ENCODE measurements at places on chromosomes 3 and 15.

DNA sequence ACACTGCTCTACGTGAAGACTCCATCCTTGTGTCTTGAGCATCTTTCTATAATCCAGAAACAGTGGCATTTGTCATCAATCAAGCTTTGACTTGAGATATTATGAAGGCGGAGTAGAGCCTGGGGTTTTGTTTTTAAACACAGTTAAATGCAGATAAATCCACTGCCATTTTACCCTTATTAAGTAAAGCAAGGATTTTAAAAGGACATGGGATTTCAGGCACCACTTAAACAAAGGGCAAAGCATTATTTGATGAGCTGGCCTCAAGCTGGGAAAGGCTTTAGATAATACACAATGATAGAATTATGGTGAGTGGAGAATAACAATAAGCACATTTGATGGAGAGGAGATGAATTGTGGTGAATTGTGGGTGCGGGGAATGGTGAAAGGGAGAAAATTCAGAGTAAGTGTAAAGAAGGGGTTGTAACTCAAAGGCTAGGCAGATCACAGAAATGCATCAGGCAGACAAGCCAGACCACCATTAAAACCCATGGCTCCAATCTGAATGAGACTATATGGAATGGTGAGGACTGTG lies 54.9 kb upstream of the GLCE start:
- DNase-seq = no peak

- peak; percentile 87 for DNase-seq
These were observed 43.8 kb upstream of the RPL35A start for GRCh38 chr3:197906023-197906849.

- no peak for DNase-seq
These were observed 31.9 kb downstream of the NCK1 start for GRCh38 chr3:136893848-136894443.

DNA sequence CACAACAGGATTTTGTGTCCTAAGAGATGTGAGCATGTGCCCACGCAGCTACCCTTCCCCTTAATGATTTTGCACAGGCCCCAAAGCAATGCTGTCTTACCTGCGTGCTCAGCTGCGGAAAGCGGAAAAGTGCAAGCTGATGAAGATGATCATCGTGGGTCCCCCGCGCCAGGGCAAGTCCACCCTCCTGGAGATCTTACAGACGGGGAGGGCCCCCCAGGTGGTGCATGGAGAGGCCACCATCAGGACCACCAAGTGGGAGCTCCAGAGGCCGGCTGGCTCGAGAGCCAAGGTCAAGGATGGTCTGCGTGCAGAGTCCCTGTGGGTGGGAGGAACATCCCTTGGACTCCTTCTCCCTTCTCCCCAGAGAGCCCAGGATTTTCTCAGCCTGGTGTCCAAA lies 103.1 kb downstream of the LRRK1 start:
- no peak for DNase-seq

DNA sequence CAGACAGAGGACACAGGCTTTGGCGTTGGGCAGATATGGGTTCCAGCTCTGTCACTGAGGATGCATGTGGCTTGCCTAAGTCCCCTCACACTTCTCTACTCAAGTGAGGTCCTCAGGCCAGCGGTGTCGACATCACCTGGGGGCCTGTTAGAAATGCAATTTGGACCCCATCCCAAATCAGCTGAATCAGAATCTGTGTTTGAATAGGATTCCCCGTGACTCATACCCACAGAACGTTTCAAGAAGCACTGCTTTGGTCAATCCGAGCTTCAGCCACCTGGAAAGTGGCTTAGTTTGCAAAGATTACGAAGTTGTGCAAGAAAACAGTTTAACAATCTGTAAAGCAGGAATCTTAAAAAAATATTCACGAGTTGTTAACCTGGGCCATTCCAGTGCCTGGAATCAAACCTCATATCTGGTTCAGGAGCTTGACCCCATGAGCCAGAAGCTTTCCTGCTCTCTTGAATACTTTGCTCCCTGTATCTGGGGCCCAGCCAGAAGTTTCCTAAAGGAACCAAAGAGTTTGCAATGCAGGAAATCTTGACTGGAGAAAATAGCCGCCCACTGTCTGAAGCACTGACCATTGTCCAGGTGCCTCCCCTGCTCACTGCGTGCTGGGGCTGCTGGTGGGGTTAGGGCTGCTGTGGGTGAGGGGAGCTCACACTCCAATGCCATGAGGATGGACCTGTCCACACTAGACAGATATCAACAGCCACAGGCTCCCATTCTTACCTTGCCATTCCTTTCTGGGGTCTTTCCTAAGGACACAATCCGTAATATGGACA lies 208.5 kb upstream of the LINGO1 start:
- DNase-seq = no peak

GRCh38 chr15:76158226-76158625 lies 98.4 kb downstream of the TMEM266 start:
- no peak for DNase-seq

DNA sequence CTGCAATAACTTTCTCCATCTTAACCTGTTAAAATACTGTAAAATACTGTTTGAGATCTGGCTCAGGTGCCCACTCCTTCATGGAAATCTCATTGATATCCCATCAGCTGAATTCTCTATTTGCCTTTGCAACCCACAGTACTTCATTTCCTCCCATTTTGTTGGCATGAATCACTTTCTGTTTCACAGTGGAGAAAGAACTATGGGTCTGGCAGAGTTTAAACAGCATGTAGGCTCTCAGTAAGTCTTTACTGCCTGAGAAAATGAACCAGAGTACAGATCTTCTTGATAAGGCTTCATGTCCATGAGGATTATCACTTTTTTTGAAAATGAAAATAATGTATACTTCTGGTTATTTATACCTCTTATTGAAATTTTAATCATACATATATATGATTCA lies 245.9 kb downstream of the NAALADL2 start:
- no peak for DNase-seq

DNA sequence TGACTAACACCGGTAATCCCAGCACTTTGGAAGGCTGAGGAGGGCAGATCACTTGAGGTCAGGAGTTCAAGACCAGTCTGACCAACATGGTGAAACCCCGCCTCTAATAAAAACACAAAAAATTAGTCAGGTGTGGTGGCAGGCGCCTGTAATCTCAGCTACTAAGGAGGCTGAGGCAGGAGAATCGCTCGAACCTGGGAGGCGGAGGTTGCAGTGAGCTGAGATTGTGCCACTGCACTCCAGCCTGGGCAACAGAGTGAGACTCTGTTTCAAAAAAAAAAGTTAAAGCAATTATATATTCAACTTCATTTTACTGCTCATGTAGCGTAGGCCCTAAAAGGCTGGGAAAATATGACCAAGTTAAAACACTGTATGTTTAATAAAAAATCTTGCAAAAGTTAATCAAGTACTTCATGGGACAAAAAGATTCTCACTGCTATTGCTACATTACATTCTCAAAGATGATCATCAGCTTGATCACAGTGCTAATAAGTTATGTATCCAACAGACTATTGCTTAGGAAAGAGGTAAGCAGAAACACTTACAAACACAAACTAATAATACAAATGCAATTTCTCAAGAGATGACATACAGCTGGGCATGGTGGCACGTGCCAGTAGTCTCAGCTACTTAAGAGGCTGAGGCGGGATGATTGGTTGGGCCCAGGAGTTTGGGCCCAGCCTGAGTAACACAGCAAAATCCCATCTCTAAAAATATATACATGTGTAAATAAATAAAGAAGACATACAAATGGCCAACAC lies 2.7 kb downstream of the COPS2 start:
- no peak for DNase-seq

- no peak for DNase-seq
These were observed 5.4 kb upstream of the THSD4 start for GRCh38 chr15:71109905-71110304.

- DNase-seq = no peak
These were observed 14.8 kb downstream of the UBP1 start for GRCh38 chr3:33425453-33425852.

DNA sequence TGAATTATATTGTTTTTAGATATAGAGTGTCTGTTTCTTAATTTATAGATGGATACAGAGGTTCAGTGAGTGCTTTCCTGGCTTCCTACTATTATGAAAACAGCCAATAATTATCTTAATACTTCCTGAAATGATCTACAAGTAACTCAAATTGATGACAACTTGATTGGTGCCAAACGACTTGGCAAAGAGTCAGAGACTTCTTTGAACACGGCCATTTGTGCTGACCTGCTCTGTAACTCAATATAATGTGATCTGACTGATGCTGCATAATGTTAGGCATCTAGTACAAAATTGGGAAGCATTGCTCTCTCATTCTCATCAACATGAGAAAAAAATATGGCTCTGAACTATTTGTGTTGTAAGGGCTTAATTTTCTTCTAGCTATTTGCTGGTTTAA lies 193.9 kb downstream of the DIPK2A start:
- no peak for DNase-seq

DNA sequence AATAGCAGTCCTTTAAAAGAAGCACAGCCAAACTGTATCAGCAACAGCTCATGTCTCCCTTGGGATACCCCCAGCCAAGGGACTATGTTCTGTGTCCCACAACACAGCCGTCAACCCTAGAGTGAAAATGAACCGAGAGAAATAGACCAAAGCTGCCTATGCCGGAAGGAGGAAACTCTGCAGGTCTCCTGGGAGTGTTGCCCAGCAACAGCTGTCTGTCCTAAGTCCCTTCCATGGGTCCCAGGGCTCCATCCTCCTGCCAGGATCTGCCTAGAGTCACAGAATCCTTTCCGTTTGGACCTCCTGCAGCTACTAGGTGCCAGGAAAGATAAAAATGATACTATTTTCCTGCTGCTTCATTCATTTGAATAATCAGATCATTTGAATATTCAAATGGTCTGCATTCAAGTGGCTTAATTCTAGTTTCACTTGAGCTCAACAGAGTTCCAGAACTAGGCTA lies 53.1 kb downstream of the TRANK1 start:
- DNase-seq = no peak

GRCh38 chr15:71352125-71352524 lies 236.9 kb downstream of the THSD4 start:
- no peak for DNase-seq

DNA sequence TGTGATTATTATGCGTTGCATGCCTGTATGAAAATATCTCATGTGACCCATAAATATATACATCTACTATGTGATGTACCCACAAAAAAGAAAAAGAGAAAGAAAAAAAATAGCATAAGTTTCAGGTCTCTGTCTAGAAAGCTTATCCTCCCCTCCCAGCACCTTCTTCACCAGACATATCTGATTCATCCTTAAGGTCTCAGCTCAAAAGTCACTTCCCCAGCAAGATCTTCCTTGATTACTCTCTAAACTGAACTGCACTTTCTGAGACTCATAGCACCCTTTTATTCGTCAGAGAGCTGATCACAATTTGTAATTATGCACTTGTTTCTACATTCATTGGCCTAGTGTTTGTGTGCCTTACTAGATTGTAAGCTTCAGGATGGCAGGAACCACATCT lies 11.1 kb upstream of the PTPN9 start:
- DNase-seq = no peak

DNA sequence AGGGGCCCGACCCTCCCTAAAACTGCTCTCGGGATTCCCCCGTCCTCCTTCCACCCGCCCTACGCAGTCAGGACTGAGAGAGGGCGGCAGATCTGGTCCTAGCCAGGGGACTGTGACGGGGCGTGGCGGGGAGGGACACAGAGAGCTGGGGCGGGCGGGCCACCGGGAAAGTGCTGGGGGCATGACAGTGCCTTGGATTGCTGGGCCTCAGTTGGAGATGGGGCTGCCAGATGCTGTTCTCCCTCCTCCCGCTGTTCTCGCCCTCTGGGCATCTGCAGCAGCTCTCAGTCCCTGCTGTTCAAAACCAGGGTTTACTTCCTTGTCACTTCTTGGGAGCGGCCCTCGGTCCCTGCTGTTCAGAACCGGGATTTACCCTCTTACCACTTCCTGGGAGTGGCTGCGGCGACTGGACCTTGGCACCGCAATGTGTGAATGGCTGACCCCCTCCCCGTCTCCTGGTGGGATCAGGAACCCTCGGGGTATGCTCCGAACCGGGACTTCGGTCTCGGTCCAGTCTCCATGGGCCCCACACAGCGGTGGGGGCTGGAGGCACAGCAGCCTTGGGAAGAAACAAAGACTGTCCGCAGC lies 1.8 kb upstream of the RPP25 start:
- no peak for DNase-seq

- no peak for DNase-seq
These were observed 1.2 kb downstream of the TGM4 start for GRCh38 chr3:44875596-44875995.

DNA sequence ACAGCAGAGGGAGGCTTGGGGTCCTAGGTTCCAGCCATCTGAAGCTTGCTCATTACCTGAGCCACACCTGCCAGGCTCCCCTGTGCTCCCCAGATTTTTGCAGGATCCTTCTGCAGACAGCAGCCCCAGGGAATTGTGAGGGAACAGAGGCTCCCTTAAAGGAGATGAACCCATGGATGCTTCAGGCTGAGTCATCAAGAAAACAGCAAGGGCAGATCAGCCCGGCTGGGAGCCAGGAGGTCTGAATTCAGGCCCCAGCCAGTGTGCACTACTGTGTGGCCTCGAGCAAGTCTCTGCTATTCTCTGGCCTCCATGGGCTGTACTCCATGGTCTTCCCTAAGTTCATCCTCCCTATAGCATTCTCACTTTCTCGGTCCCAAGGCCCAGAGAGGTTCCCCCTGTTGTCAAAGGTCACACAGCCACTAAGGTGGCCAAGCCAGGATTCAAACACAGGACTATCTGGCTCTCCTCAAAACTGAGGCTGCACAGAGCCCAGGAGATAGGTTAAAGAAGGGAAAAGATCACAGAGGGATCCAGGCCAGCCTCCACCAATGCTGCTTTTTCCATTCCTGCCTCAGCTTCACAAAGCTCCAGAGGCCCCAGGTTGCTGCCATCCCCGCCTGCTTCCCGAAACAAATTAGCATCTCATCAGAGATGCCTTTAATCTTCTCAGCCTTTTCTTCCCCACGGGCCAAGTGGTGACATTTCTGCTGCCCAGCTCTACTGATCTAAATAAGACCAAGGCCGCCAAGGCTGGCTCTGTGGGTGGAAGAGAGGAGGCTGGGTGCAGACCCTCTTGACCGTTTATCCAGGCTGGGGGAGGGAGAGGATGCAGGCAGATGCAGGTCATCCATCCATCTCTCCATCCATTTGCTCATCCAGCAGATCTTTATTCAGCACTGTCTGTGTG lies 21.2 kb upstream of the GRIP2 start:
- no peak for DNase-seq

DNA sequence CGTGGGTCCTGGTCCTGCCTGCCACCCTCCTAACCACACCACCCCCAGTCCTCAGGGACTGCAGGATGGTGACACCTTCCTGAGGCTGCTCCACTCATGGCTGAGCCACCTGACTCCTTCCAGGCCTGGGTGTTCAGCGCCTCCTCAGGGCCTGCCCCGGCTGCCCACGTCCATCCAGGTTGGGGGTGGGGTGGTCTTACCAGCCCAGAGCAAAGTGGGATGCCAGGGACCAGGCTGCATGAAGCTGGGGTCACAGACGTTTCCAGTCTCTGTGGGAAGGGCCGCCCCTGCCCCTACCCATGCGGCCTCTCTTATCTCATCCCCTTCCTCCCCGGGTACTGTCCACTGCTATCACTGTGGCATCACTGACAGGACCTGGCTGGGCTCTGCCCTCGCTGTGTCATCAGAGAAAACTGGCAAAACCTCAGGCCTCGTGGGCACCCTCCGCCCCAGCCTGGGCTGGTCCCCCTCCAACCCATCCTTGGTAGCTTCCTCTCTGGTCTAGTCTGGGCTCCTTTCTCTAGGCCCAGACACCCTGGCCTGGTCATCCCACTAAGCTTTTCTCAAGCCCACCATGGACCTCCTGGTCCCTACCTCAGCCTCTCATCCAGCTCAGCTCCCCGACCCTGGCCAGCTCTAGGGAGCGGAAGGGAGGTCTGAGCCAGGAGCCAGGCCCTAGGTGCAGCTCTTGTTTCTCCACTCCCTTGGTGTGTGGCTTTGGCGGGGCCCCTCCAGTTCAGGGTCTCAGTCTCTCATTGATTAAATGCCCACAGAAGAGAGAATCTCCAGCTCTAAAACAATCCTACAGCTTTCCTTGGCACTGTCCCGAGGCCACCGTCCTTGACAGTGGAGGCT lies 32.9 kb downstream of the WNT7A start:
- no peak for DNase-seq
